ENCODE measurements at places on chromosomes 3 and 15. TPM values are rescaled to one million over a fixed set of nuclear protein-coding genes. Genes with fewer than 3 reads are reported as not detected.
A peak's percentile ranks its signal among the peaks of the same experiment; 100 is the strongest.

DNA sequence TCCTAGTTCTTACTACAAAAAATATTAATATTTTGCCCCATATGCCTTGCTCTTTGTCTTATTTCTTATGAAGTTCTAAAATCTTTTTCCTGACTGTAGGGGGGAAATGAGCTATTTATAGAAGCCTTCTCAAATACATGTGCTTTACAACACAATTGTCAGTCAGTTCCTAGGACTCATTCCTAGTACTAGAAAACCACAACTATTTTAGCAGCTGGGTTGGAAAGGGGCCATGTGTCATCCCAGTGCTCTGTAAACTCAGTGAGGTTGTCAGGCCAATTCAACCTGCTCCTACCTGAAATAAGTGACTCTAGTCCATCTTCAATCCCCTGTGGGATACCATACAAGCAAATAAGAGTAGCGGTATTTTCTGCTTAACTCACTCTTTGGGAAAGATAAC, 153.8 kb downstream of the ULK4 start:
- DNase-seq = no peak

Gene MEIS2
- not detected for total RNA-seq

DNA sequence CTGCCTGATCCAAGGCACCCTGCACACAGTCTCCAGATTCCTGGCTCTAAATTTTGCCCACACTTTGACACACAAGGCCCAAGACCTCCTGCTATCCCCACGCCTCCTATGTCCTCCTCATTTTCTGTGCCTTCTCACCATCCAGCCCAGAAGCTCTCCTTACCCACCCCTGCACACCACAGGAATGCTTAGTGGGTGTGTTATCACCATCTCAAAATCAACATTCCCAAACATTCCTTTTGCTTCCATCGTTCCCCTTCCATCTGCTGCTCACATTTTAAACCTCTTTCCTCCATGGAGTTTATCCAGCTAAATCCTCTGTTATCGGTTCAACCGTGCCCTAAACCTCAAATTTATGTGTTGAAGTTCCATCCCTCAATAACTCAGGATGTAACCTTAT, 43.9 kb downstream of the DGKG start:
- DNase-seq = no peak

Gene TEX55
- total RNA-seq = not detected

- DNase-seq = no peak
Measured at GRCh38 chr3:156522673-156523072, 32.2 kb downstream of the SSR3 start.

- no peak for DNase-seq
Measured at GRCh38 chr3:85821130-85821756, 862.5 kb downstream of the CADM2 start.

Gene SECISBP2L
- 72.9 TPM for total RNA-seq

- DNase-seq = no peak
Measured at GRCh38 chr3:2920103-2920502, 190.1 kb downstream of the IL5RA start.

- no peak for DNase-seq
Measured at GRCh38 chr3:197595470-197596185, 39.9 kb upstream of the BDH1 start.

DNA sequence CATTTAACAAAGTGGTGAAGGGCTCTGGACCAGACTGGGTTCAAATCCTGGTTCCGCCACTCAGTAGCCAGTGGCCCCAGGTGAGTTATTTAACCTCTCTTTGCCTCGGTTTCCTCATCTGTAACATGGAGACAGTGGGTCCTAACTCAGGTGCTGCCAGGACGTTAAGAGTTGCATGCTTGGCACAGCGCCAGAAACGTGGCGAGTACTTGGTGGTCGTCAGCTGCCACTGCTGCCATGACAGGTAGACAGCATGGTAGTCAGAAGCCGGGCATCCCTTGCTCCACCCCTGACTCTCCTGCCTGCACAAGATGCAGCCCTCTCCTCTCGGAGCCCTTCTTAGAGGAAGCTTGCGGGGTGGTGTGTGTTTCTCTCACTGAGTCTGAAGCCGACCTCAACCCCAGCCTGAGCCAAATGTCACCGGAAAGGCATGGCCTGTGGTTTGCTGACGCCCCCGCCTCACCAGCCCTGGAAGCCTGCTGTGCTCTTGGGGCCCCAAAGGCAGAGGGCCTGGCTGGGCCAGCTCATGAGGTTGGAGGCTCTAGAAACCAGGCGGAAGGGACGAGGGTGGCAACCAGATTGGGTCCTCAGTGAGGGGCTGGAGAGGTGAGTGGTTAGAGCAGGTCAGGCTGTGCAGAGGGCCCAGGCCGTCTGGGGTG, 160.8 kb upstream of the TLE3 start:
- DNase-seq = peak; percentile 48

DNA sequence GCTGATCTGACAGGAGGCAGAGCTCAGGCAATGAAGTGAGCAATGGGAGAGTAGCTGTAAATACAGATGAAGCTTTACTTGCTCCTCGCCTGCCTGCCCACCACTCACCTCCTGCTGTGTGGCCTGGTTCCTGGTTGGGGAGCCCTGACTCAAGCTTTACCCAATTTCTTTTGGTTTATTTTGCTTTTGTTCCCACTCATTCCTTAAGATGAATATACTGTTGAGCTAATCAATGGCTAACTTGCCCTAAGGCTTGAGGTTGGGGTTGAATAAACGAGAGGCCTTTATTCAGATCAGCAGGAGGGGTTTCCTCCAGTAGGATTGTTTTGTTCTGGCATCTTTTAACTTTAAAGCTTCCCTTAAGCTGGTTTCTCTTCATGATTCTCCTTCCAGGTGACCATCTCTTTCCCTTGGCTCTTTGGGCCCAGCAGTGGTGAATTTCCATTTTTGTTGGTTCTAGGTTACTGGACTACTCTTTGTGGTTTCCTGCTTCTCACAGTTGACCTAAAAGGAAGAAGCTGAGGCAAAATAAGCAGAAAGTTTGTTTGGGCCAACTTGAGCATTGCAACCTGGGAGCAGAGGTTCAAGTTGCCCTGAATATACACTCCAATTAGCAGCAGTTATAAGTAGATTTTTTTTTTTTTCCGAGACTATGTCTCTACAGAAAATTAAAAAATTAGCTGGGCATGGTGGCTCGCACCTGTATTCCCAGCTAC, 44.4 kb downstream of the STARD9 start:
- DNase-seq = no peak

- DNase-seq = no peak
Measured at GRCh38 chr3:156985711-156986110, 159.6 kb downstream of the LEKR1 start.

Gene SLC22A14
- total RNA-seq = not detected

DNA sequence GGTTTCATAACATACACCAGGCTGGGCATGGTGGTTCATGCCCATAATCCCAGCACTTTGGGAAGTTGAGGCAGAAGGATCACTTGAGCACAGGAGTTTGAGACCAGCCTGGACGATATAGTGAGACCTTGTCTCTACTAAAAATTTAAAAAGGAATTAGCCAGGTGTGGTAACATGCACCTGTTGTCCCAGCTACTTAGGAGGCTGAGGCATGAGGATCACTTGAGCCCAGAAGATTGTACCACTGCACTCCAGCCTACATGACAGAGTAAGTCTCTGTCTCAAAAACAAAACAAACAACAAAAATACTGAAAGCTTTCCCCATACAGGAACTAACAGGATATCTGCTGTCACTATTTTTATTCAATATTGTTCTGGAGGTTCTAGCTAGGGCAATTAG, 20.9 kb downstream of the GREM1 start:
- no peak for DNase-seq

DNA sequence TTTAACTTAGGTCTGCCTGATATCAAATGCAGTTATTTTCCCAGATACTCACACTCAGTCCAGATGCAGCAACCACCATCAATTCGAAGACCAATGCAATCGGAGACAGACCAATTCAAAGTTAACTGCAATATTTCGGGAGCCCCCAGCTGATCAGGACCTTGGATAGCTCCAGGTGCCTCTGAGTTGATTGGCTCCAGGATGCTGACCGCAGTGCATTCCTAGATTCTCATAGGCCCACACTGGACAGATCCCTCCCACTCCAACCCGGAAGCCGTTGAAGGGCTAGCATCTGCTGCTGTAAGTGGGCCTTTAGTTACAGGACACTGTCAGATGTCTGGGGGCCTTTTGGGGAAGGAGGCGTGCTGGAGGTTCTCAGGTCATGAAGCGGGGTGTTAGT, 89.5 kb upstream of the ATP2B2 start:
- DNase-seq = no peak

DNA sequence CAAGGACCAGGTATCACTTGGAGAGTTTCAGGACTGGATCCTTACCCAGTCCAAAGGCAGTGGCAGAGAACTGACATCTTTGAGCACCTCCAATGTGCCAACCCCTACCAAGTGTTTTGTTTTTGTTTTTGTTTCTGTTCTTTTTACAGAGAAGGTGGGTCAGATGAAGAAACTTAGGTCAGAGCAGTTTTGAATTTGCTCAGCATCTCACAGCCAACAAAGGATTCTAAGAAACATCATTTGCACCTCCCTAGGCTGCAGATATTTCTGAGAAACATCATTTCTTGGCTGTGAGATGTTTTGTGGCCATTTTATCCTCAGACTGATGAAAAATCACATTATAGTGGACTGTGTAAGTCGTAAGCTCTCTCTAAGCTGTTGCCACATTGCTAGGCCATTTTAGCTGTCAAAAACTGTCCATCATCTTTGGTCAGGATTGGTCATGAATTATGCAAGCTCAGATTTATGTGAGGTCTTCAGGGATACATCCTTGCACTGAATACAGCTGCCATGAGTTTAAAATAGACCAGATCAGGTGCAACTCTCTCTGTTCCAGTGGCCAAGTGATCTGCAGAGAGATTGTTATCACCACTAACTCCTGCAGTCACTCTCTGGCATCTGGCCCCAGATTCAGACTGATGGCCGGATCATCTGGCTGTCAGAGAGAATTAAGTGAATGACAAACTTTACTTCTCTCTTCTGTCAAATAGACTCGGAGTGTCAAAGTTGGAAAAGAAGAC, 341.5 kb downstream of the EPHB1 start:
- no peak for DNase-seq

DNA sequence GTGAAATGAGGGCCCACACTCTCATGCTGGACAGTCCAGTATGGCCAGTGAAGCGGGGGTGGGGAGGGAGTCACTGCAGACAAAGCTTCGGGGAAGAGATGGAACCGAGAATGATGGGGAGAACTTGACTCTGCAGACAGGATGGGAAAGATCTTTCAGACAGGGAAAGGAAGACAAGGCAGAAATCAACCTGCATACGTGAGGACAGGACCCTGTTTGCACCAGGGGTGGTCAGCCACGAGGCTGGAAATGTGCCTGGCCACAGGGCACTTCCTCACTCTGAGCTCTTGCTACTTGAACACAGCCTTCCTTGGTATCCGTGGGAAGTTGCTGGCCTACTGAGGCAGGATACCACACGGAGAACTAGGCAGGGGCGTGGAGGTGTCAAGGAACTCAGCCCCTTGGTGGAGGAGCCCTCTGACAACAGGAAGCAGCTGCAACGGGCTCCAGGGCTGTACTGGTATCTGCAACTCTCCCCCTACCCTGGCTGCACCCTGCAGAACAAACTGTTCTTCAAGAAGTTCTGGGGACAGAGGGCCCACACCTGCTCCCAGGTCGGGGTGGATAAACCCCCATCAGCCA, 9.3 kb upstream of the SRP14 start:
- DNase-seq = no peak

- DNase-seq = no peak
Measured at GRCh38 chr15:51085764-51086163, 8.9 kb downstream of the TNFAIP8L3 start.

Gene KNSTRN
- 8.8 TPM for total RNA-seq

DNA sequence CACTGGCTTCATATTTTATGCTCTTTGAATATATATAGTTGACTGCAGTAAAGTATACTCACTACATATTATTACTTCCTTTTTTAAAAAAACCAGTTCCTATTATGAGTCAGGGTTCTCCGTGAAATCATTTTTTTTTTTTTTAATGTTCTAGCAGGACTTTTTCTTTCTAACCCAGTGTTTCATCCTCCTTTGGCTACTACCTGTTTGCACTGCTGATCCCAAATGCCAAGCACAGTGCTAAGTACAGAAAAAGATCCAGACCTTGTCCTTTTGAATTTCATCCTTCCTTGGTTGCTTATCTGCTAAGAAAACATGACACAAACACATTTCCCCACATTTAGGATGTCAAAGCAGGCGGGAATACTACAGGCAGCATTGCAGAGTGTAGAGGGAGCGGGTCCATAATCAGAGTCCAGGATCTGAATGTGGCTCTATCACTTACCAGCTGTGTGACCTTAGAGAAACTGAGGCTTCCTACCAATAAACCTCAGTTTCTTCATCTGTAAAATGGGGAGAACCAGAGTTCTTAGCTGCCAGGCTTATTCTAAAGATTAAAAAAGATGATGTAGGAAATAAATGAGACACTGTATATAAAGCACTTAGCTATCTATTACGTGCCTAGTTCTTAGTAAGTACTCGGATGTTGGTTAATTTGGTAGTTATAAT, 37.2 kb upstream of the ANPEP start:
- DNase-seq = no peak

DNA sequence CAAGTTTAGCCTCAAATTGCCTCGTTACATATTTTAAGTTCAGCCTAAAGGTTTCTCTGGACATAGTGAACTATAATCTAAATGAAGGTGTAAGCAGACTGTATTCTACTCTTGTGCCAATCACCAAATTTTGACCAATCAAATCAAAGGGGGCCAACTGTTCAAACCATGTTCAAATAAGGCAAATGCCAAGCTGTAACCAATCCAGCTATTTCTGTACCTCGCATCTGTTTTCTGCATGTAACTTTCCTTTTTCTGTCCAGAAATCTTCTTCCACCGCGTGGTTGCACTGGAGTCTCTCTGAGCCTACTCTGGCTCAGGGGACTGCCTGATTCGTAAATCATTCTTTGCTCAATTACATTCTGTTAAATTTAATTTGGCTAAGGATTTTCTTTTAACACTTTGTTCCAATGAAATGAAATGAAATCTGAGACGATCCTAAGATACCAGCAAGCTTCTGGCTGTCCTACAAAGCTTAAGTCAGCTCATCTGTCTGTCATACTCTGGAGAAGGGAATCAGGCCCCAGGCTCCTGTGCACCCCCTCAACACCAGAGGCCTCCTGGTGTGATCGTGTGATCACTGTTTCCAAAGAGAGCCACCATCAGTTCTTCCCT, 53.2 kb upstream of the ZNF148 start:
- no peak for DNase-seq

- no peak for DNase-seq
Measured at GRCh38 chr15:78868366-78868765, 4.3 kb upstream of the MORF4L1 start.

GRCh38 chr3:171379281-171379680, 80.9 kb downstream of the TNIK start:
- DNase-seq = no peak

GRCh38 chr15:67946701-67947100, 106.9 kb upstream of the RNU6-1 start:
- DNase-seq = no peak

Gene PATL2
- total RNA-seq = 62.1 TPM

Gene ROPN1
- total RNA-seq = not detected

Gene P2RY14
- total RNA-seq = 0.94 TPM

Gene MOBP
- total RNA-seq = not detected

DNA sequence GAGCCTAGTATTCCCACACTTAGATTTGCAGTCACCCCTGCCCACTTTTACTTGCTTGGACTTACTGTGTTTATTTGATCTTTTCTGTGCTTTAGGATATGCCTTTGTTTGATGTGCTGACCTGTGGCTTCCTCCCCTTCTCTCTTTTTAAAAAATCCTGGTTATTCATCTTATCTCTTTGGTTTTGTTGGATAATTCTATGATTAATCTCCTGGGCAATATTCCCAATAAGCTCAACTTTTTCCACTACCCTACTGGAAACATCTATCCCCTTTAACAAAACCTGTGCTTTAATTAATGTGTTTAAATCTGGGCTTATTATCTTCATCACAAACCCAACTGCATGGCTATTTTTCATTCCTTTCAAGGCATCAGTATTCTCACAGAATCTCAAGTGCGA, 476.0 kb upstream of the TGFBR2 start:
- no peak for DNase-seq

GRCh38 chr3:57652203-57652602, 40.7 kb downstream of the DENND6A start:
- DNase-seq = no peak
